ENCODE measurements at places on chromosomes 5 and 9.

- DNase-seq: no peak
Measured at GRCh38 chr5:40688996-40689395, 9.3 kb downstream of the PTGER4 start.

GRCh38 chr5:54882841-54883240, 102.6 kb downstream of the ESM1 start:
- no peak for DNase-seq

DNA sequence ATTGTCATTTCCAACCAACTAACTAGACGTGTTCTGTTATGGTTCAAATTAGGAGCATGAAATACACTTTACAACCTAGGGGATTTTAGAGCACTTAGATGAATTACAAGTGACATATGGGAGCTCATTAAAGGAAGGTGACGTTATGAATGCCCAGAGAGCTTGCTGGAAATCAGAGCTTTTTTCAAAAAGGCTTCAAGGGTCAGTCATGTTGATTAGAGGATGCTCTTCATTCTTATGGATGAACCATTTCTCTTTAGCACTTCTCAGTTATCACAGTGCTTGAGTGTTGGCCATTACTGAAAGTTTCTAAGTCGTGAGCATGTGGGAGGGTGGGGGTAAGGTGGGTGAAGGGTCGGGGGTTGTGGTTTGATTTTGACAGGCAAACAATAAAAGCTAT, 1245.5 kb upstream of the DMAC1 start:
- DNase-seq: no peak

DNA sequence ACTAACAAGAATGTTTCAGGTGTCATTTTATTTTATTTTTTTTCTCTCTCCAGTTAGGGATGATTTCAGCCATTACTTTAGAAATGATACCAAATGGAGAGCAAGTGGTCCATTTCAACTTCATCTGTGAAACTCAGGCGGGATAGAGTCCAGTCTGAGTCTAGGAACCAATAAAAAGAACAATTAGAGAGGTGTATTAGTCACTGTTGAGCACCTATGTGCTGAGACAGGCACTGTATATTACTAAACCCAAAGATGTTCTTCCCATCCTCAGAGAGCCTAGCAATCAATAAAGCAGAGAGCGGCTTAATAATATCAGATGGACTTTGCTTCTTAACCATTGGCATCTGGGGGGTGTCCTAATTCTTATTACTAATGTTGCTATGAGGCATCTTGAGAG, 410.3 kb upstream of the SLC24A2 start:
- no peak for DNase-seq

GRCh38 chr9:108710424-108710823, 145.4 kb downstream of the ACTL7B start:
- DNase-seq: no peak

All from stimulated activated CD8-positive, alpha-beta memory T cell treated with anti-CD3 and anti-CD28 coated beads, Interleukin-15, amount 100 ng/mL, for 4 hours (primary cell).